ENCODE measurements at places on chromosomes 6 and 20.

- DNase-seq = no peak
These were observed 168.1 kb downstream of the ASCC3 start for GRCh38 chr6:100712997-100713396.

GRCh38 chr6:52077961-52078625, 9.3 kb downstream of the PKHD1 start:
- DNase-seq = no peak

GRCh38 chr6:28940858-28941683, 17.3 kb upstream of the TRIM27 start:
- peak; percentile 80 for DNase-seq

DNA sequence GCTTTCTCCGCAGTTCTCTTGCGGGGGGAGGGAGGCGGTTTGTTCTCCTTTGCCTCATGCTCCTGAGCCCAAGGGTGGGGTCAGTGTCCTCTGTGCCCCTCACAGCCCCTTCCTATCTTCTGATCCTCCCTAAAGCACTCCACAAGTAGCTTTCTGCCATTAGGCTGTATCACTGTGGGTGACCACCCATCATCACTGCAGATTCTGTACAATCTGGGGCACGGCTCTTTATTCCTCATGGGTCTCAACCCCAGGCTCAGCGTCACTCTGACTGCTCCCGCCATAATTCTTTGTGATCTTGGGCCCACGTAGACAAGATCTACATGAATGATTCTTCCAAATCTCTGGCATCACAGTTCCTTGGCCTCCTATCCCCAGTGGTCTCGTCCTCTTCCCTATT, 10.5 kb downstream of the NCR2 start:
- no peak for DNase-seq

GRCh38 chr6:73369563-73369962, at the start of gene OOEP:
TSS of gene OOEP (minus strand) at chr6:73369897. CDS start at chr6:73369792, 105 bp downstream.
- DNase-seq = no peak

DNA sequence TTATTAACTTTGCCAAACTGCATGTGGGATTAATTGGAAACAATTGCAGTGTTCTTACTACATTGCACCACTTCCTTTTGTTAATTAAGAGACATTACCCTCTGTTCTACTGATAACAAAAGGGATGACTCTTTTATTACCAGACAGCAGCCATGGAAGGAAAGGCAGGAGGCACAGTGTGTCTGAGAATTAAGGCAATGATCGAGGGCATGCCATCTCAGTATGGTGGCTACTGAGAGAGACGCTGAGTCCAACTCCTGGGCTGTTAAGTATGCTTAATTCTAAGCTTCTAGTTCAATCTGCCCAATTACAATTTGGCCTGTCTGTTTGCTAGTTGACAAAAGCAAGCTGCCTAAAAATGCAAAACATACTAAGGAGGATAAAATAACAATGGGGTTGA, 227.4 kb downstream of the PHACTR1 start:
- DNase-seq = no peak

DNA sequence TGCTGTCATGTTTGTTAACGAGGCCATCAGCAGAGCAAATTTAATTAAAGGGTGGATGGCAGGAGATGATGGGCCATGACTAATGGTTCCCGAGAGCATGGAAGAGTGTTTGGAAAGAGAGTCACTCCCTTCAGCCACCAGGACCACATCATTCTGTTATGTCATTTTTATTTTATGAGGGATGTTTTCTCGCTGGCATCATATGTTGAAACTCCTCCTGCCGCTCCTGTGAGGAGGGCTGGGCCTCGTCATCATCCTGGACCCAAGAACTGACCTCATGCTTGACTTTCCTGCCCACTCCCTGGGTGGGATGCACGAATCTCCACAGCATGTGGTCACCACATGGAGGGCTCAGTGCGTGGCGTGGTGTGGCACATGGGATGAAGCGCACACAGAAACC, 86.4 kb upstream of the FRMD1 start:
- DNase-seq = no peak

DNA sequence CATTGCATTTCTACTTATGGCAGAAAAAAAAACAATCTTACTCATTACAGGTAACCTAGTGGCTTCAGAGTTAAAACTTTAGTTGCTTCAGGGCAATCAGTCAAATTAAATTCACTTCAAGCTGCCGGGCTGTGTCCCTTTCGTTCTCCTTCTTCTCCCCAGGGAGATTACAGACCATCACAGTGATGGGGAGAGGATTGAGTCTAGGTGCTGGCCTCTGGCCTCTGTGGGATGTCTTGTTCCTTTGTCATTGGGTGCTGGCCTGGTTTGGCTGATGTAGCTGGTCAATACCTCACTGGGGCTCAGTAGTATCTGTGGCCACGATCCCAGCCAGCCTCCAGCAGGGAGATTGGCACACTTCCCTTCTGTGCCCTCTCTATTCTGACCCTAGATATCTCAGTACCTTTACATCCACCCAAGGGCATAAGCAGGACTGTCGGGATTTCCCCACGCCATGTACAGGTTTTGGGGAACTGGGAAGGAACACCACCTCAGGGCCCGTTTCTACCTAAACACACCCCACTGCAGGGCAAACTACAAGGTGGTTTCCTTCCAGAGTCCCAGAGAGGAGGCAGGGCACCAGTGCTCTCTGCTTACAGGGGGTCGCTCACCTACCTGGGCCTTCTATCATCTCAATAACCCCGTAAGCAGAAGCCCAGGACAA, 15.4 kb downstream of the FYN start:
- DNase-seq = no peak

GRCh38 chr6:124870611-124871459, 91.4 kb upstream of the RNF217 start:
- DNase-seq = no peak

- DNase-seq = no peak
These were observed 49.5 kb downstream of the ADTRP start for GRCh38 chr6:11729076-11729475.

- DNase-seq = no peak
These were observed 12.7 kb downstream of the GGT7 start for GRCh38 chr20:34859826-34860545.

DNA sequence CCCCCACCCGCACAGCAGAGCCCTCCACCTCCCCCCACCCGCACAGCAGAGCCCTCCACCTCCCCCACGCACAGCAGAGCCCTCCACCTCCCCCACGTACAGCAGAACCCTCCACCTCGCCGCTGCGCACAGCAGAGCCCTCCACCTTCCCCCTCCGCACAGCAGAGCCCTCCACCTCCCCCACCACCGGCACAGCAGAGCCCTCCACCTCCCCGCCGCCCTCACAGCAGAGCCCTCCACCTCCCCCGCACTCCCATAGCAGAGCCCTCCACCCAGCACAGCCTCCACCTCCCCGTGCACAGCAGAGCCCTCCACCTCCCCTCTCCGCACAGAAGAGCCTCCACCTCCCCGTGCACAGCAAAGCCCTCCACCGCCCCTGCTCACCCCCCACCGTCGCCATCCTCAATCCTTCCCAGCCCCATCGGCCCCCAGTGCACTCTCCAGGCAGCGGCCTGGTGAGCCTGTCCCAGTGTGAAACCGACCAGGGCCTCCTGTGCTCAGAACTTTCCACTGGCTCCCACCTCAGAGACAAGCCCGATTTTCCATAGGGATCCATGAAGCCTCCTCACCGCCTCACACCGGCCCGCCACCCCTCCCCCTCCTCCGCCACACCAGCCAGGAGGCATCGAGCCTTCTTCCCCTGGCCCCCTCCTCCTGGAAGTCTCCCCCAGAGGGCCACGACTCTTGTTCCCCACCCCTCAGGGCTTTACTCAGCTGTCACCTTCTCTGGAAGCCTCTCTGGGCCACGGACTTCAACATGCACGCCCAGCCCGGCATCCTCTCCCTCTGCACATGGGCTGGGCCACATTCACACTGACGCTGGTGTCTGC, 347.1 kb downstream of the ZFAND3 start:
- DNase-seq = no peak

GRCh38 chr6:22041797-22042480, 254.9 kb downstream of the PRL start:
- no peak for DNase-seq

DNA sequence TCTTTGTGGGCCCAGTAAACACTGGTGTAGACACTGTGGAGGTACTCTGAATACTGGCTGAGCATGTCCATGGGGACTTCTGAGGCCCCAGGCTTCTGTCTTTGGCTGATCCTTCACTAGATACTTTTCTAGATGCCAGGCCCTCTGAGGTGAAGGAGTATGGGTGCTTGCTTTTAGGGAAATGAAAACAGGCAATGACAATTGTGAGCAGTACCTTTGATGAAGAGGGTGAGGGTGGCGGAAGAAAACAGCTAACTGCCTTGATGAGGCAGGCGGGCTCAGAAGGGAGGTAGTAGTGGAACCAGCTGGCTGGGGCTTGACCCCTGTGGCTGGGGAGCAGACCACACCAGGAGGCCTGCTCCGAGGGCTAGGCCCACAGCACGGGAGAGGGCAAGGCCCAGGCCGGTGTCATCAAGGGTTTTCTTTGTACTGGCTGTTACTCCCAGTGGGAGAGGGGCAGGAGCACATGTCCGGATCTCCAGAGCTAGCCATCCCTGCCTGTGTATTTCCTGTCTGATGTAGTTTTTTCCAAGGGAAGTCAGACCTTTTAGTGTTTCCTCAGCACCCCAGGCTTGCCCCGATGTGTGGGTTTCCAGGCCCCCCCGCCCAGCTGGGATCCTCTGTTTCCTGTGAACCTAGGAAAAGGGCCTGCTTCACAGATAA, 3.9 kb downstream of the PLCG1 start:
- no peak for DNase-seq

DNA sequence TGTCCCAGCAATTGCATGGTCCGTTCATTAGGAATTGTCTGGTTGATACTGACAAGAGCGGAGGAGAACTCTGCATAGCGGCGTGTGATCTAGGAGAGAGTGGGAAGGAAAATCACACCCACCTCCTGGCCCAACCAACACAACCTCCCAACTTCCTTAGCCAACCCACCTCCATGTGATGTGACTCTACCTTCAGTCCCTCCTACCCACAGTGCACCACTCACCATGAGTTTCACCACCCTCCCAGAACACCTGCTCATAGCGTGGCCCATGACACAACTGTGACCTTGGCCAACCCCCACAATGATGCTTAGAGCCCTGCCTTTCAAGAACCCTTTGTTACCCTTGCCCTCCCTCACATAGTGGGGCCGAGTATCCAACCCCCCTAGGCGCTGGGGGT, 7.7 kb downstream of the VPS52 start:
- no peak for DNase-seq

- DNase-seq = no peak
These were observed 20.9 kb upstream of the COL21A1 start for GRCh38 chr6:56268266-56268665.

DNA sequence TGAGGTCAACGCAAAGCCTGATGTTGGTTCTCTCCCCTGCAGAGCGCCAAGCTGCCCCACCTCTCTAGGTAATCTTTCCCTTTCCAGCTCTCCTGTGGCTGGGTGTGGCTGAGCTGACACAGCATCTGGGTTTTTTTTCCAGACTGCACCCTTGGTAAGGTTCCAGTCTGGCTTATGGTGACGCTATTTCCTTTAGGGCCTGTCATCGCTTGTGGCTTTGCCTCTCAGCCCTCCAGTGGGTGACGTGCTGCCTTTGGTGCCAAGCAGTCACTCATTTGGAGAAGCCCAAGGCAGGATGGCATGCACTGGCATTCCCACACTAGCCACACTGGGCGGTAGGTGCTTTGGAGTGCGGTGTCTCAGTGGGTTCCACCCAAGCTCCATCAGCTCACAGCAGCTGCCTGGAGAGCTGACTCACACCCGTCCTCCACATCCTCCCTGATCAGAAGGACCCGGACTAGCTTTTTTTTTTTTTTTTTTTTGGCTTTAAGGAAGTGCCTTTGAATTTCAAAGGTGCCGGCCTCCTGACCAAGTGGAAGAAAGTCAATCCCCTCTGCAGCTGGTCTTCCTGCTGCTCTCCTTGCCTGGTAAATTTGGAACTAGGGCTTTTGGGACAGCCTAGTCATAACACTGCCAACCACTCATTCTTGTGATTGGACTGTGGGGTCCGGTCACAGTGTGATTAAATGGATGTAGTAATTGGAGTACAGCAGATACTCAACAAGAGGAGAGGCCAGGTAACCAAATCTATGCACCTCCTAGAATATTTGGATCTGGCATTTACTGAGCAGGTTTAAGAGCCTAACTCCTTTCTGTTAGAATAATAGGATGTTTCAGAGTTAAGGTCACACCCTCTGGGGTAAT, 153.6 kb downstream of the CD83 start:
- DNase-seq = peak; percentile 12

DNA sequence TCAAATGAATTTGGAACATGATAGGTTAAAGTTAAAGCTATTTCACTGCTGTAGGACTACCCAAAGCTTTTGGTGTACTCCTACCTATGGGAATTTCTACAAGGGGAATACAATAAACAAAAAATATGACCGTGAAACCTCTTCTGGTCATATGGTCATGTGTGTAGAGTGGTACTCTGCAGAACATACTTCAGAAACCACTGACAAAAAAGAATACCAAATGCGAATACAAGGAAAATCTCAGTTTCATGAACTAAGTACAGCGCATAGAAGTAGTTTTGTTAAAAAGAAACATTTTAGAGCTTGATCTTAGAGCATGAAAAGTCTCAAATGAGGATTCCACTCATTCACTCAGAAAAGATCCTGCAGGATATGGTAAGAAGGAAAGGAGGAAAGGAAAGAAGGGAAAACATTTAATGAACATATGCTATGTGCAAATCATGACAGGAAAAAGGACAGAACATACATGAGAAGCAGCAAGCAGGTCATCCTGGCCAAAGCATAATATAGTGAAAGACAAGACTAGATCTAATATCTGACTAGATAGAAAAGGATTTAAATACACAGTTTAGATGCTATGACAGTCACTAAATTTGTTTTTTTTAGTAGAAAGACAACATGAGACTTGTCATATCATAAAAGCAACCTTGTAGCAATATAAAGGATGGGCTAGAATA, 36.5 kb downstream of the SNX14 start:
- no peak for DNase-seq

DNA sequence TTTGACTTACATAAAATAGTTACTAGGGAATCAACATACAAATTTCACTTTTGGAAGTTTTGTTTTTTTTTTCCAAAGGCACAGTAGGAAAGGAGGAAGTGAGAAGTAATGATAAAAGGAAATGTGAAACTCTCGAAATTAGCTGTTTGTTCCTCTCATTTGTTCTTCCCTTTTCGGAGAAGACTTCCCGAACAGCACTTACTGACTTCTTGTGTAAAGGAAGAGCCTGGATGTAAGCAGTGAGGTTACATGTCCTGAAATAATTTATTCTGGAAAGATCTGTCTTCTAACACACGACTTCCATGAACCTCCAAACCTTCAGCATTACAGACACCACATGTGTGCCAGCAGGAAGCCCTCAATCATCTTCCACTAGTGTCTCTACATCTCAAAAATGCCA, 59.1 kb downstream of the KIF16B start:
- DNase-seq = no peak

DNA sequence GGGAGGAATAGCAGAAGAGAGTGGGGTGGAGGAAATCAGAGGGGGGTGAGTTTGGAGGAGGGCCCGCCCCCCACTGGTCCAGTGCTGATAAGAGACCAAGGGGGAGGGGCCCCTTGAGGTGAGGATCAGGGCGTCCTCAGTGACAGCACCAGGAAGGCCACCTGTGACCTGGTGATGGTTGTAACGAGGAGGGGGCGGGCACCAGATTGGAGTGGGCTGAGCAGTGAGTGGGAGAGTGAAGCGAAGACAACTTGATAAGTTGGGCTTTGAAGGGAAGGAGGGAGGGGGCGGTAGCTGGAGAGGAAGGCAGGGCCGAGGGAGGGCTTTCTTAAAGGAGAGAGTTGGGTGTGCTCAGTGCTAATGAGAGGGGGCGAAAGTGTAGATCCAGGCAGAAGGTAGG, 30.7 kb downstream of the CDH22 start:
- no peak for DNase-seq
